ENCODE measurements at places on chromosomes 6 and 20.

DNA sequence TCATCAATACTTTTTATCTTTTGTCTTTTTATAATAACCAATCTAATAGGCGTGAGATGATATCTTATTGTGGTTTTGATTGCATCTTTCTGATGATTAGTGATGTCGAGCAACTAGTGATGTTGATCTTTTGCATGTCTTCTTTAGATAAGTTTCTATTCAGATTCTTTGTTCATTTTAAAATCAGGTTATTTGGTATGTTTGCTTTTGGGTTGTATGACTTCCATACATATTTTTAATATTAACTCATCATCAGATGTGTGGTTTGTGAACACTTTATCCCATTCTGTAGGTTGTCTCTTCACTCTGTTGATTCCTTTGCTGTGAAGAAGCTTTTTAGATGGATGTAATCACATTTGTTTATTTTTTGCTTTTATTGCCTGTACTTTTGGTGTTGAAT is 295.8 kb downstream of the BCKDHB start:
- no peak for DNase-seq

- no peak for DNase-seq
These were observed 40.4 kb upstream of the PRELID3B start for GRCh38 chr20:59082981-59083380.

DNA sequence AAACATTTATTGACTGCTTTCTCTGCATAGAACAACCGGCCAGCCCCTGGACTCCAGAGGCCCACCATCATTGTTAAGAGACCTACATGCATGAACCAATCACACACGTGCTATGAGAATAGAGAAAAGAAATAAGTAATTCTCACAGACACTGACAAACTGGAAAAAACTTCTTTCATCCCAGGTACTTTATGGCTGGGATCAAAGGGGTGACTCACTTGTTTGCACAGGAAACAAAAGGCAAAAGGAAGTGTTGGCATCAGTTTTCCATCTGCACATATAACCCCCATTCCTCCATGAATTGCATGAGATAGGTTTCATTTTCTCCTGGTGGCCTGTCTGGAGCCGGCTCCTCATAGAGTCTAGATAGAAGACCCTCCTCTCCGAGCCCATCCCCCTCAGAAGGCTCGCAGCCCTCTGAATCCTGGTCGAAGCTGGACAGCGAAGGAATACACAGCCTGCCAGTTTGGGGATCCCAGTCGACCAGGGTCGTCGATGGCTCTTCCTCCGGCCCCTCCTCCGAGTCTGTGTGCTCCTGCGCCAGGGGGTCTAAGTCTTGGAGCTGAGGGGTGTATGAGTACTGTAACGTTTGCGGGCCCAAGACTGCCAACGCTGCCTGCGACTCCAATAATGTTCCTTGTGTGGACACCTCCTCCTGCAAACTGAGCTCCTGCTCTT is 43.3 kb downstream of the IL20RA start:
- no peak for DNase-seq

DNA sequence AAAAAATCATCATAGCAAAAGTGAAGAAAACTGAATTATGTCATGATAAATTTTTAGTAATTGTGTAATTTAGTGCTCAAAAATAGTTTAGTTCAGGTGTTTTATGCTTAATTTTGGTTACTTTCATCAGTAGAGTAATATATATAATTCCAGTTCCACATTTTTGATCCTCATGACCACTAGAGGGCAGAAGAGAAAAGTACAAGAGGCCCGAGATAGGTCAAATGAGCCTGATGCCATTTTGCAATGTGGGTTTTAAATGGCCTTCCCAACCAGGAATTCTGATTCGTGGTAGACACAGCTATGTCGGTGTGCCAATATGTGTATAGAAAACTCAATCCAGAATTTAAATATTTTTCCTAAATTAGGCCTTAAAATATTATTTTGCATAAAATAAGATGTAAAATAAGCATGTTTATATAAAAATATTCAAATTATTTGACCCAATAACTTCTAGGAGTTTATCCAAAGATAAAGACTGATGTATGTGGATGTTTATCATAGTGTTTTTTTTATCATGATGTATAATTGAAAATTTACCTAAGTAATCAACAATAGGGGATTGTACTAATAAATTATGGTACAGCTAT is 159.7 kb upstream of the RPS6KA2 start:
- no peak for DNase-seq

DNA sequence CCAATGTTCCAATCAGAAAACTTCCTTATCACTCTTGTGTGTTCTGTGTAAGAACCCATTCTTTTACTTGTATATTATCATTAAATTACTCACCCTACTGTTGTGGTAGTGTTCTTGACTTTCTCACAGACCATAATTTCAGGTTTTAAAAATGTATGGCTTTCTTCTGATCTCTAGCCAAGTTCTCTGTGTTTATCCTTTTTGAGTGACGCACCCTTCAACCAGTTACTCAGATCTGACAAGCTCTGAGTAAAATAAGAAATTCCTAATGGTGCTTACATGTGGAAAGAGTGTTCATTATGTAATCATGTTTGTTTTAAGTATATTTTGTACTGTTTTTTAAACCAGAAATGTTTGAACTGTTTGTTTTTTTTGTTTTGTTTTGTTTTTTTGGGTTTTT is 11.0 kb downstream of the TBPL1 start:
- no peak for DNase-seq

- DNase-seq: no peak
These were observed 65.9 kb upstream of the CLDN20 start for GRCh38 chr6:155197932-155198331.

DNA sequence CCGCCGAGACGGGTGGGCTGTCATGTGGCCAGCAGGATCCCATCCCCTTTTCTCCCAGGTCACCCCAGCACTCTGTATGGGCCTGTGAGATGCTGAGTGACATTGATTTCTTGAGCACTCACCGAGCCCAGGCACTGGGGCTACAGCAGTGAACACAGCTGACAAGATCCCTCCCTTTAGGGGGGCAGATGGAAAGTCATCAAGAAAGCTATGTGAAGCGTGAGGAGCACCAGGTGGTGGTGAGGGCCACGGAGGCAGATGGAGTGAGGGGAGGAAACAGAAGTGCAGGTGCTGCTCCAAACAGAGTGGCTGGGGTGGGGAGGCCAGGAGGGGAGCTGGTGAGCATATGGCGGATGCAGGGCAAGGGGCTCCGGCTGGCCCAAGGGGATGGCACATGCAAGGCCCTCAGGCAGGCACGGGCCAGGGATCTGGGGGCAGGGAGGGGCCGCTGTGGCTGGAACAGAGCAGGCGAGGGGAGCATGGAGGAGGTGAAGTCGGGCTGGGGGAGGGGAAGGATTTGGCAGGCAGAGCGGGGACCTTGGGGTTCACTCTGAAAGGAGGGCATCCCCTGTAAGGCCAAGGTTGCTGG is 184.0 kb downstream of the BMP7 start:
- DNase-seq: no peak

DNA sequence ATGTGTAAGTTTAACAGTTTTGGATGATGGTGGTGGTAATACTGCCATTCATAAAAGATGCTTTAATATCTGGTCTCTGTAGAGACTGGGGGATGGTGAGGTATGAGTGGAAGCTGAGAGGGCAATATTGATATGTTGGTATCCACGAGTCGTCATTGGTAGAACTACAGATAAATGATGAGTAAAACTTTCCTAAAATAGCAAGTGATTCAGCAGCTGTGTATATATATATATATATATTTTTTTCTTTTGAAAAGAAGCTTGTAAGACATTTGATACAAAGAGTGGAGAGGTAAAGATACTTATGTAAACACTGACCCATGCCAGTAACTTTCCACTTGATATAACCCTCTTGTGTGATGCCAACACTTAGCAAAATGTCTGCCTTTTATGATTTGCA is 41.7 kb upstream of the CITED2 start:
- DNase-seq: no peak

DNA sequence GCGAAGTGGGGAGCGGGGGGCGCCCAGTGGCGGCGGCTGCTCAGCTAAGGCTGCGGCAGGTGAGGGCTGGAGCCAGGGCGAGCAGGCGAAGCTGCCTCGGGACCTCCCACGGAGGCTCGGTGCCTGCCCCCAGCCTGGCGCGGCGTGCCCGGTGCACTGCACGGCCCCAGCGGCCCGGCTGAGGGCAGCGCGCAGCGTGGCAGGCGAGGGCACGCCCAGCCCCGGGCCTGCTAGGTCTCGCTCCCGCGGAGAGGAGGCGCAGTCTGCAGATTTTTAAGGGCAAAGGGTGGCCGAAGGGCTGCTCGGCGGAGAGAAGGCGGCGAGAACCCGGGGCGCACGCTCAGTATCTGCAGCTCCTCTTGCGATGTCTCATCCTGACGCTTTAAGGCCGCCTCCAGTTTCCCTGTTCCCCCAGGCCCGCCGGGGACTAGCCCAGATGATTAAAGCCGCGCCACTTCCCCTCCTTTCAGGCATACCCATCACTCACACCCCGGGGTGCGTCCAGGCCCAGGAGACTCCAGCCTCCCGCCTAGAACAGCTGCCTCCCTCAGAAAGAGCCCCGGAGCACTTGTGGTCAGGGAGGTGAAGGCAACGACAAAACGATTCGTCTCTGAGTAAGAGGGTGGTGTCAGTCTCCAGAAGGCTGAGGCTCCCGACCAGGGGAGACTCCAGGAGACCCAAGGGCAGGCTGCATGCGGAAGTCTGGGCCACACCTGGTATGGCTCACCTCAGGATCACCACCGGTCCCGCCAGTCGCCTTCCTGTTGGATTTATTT is at the start of gene FERMT1:
FERMT1 (minus strand) TSS at position 158 of the 776 bp plus-strand sequence. CDS start 3,476 bp downstream, outside the sequence.
- no peak for DNase-seq

DNA sequence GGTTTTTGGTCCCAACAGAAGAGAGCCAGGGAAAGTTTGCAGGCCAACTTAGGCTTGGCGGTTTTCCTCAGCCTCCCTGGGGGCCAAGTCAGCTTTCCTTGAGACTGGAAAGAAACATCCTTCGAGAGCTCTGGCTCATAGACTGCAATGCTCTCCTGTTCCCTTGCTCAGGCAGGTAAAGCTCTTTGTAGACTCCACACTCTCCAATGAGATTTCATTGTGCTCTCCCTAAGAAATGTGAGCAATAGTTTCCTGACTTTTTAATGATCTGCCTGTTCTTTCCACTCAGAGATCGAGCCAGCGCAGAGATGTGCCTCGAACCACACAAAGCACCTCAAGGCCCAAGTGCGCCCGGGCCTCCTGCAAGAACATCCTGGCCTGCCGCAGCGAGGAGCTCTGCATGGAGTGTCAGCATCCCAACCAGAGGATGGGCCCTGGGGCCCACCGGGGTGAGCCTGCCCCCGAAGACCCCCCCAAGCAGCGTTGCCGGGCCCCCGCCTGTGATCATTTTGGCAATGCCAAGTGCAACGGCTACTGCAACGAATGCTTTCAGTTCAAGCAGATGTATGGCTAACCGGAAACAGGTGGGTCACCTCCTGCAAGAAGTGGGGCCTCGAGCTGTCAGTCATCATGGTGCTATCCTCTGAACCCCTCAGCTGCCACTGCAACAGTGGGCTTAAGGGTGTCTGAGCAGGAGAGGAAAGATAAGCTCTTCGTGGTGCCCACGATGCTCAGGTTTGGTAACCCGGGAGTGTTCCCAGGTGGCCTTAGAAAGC is 13.9 kb downstream of the TNFAIP3 start:
- no peak for DNase-seq

DNA sequence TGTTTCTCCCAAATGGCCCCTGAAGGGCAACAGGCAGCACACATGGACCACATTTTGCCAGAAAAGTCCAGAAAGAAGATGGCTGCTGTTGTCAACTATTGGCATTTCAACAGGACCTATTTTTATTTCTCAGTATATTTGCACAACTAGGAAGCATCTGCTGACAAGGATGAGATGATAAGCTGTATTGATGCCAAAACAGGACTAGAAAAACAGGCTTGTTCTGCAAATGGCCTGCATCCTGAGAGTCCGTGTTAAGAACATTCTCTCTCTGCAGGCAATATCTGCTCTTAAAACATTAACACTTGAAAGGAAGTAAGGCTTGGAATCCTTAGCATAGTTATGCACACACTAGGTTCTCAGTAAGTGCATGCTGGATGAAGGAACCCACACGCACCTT is 283.7 kb downstream of the ESR1 start:
- no peak for DNase-seq

DNA sequence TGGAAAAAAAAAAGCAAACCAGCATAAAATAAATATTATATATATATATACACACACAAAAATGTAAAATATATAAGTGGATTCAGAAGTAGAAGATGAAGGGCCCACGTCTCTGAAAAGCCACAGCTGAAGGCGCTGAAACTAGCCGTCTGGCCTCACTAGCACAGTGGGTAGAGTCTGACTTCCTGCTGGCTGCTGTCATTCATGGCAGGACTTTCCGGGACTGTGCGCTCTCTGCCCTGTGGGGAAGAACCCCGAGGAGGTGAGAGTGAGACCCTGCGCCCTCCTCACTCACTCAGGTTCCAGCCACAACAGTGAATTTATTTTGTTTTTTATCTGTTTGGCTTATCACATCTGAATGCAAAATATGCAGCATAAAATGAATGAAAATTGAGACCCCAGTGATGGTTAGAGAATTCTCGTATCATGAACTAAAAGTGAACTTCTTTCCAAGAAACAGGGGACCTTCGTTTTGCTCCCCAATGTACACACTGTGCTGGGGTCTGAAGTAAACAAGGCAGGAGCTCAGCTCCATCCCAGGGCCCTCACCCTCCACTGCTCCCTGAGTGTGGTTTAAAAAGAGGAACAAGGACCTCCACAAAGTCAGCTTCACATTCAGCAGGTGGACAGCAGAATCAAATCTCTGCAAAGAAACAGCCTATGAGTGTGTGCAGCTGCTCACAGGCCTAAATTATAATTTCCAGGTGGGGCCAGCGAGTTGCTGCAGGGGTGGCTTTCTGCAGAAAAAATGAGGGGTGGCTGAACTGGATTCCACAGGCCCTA is 1.3 kb upstream of the RAMACL start:
- no peak for DNase-seq

DNA sequence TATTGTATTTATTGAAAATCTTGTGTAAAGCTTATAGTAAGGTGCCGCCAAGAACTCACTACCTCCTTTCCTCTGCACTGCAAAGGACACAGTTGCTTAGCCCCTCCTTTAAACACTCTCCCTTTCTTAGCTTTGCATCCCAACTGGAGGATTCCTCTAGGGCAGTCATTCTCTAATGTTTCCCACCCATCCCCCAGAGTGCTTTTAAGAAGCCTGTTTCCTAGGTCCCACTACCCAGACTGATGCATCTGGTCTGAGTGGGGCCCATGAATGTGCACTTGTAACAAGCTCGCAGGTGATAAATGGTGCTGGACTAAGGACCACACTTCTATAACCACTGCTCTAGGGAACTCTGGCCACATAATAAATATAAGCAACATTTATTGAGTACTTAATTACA is 55.2 kb downstream of the B4GALT5 start:
- no peak for DNase-seq

DNA sequence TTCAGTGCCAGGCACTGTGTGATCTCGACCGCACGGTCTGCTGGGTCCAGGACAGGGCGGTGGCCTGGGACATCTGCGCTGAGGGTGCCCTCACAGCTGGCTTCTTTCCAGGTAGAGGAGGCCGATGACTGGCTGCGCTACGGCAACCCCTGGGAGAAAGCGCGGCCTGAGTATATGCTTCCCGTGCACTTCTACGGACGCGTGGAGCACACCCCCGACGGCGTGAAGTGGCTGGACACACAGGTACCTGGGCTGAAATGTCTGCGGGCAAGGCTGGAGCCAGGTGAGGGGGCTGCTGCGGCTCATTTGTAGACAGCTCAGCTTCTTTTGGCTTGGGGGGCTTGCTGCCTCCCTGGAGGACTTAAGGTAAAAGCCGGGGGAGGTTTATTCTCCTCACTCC is 26.6 kb downstream of the PYGB start:
- no peak for DNase-seq

- no peak for DNase-seq
These were observed 34.2 kb upstream of the KAT14 start for GRCh38 chr20:18103497-18103896.

- DNase-seq: no peak
These were observed 5.3 kb upstream of the EPPIN start for GRCh38 chr20:45552456-45552855.
